ENCODE measurements at places on chromosomes 12 and 14. TPM values are rescaled to one million over a fixed set of nuclear protein-coding genes. Genes with fewer than 3 reads are reported as not detected.

The GPR84 gene
- total RNA-seq: not detected

The DENND5B gene
- total RNA-seq: 36.0 TPM

The ZNF605 gene
- 7.1 TPM for total RNA-seq

The ZDHHC17 gene
- 31.1 TPM for total RNA-seq

The FOXG1 gene
- not detected for total RNA-seq

The KLRC2 gene
- not detected for total RNA-seq

The USP44 gene
- total RNA-seq: 0.14 TPM

The ATL1 gene
- total RNA-seq: 1.1 TPM

All from Caco-2 (cell line).